ENCODE measurements at places on chromosomes 1 and 21.
A peak's percentile ranks its signal among the peaks of the same experiment; 100 is the strongest.

DNA sequence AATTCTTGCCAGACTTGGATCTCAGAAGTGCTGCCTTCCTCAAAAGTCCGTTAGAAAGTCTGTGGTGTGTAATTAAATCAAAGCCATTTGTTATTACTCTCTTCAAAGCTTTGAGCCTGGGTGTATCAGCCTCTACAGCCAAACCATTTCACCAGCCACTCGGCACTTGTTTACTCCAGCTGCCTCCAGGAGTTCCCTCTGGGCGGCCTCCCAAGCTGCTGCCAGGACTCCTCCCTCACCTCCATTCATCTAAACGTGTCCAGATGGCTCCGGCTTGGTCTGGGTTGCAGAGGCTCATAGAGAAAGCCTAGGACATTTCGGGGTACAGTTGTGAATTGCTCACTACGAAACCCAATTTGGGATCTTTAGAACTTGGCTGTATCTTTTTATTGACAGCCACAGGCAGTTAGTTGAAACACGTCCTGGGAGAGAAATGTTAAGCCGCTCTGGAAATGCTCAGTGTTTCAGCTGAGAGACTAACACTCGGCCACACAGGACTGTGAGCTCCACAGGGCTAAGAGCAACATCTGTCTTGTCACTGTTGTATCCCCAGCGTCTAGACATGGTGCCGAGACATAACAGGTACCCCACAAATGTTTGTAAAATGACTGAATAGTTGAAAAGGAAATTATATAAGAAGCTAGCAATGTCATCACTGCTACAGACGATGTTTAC is 116.9 kb upstream of the NGF start:
- no peak for DNase-seq

GRCh38 chr1:178254433-178254832 is 160.5 kb downstream of the RASAL2 start:
- DNase-seq, result no peak

DNA sequence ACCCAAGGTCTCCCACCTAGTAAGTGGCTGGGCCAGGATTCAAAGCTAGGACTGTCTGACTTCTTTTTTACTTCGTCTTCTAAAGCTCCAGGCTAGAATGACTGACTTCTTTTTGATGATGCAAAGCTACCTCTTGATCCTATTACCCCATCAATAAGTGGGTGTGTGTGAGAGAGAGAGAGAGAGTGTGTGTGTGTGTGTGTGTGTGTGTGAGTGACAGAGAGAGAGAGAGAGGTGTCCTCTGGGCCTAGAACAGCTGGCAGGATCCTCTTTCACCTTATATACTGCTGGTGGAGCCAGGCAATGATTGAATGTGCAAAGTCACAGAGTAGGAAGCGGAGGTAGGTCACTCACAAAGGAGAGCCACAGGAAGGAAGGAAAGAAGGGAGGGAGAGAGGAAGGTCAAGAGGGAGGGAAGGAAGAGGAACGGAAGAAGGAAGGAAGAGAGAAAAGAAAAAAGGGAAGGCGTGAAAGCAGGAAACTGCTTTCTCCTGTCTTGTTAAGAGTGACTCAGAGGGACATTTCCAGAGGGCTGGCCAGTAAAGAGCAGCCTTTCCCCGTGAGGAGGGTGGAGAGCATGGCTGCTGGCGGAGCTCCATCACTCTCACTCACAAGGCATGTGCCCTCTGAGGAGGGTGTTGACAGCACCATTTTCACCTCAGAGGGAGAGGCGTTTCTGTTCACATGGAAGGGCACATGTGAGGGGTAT is 68.9 kb downstream of the CDC7 start:
- no peak for DNase-seq

GRCh38 chr1:180603223-180603849 is 28.5 kb upstream of the XPR1 start:
- no peak for DNase-seq

GRCh38 chr1:39657923-39658485 is 13.9 kb downstream of the NT5C1A start:
- DNase-seq, result peak; percentile 45

GRCh38 chr1:19640363-19641316 is 3.5 kb upstream of the NBL1 start:
- no peak for DNase-seq

DNA sequence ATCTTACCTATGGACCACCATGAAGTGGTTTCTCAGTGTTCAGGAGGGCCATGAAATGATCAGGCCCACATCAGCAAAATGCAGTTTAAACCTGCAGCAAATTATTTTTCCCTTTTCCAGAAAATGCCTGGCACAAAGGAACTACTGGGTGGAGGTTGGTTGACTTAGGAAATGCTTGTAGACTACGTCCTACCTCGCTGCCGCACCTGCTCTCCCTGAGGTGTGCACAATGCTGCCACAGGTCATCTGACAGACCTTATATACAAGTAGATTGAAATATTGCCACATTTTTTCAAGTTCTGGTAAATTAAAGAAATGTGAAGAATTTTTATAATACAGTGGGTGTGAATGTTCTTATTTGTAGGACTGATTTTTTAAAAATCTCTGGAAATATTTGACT is 166.7 kb upstream of the PDE4B start:
- no peak for DNase-seq

GRCh38 chr1:162229549-162229948 is 147.1 kb downstream of the SPATA46 start:
- DNase-seq, result no peak

- DNase-seq, result no peak
Observed at GRCh38 chr1:8390707-8391106, 72.8 kb downstream of the SLC45A1 start.

GRCh38 chr21:42026082-42026435 is 15.9 kb upstream of the ZBTB21 start:
- DNase-seq, result no peak

Data from effector memory CD4-positive, alpha-beta T cell (primary cell).